Astrocyte (in vitro differentiated cells and primary cell): ENCODE measurements at places on chromosomes 4 and X. TPM values are rescaled to one million over a fixed set of nuclear protein-coding genes. Genes with fewer than 3 reads are reported as not detected.
A peak's percentile ranks its signal among the peaks of the same experiment; 100 is the strongest.

DNA sequence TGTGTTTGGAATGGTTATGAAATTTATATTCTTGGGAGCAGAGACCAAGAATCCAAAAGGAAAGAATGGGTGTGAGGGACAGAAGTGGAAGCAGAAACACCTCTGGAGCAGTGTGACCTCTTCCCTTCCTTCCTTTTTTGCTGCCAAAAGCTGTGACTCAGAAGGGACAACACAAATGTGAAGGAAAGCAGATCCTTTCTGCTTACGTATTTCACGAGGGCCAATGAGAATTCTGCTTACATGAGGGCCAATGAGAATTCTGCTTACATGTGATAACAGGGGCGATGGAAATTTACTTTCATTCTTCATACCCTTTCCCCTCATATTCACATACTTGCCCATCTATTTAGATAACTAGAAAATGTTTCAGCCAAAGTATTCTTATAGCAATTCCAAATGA lies 404.6 kb downstream of the PRDM5 start:
- peak; percentile 65 for DNase-seq

DNA sequence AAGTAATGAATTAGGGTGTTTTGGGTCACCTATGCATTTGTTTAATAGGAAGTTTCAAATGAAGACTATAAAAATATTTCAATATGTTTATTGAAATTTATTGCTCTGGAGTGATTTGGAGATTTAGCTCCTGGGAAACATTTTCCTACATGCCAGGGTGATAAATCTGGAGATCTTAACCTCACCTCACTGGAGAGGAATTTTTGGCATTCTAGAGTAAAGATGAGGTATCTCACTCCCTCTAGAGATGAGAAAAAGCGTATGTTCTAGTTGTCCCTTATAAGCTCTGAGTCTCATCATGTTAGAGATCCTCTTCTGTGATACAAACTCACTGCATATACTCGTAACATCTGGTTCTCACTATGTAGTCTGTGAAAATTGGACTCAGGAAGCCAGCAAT lies 219.0 kb downstream of the KLHL4 start:
- DNase-seq: no peak

The NWD2 gene
- total RNA-seq: not detected in 2 replicates

GRCh38 chr4:138414202-138414601 lies 172.1 kb upstream of the SLC7A11 start:
- no peak for DNase-seq

DNA sequence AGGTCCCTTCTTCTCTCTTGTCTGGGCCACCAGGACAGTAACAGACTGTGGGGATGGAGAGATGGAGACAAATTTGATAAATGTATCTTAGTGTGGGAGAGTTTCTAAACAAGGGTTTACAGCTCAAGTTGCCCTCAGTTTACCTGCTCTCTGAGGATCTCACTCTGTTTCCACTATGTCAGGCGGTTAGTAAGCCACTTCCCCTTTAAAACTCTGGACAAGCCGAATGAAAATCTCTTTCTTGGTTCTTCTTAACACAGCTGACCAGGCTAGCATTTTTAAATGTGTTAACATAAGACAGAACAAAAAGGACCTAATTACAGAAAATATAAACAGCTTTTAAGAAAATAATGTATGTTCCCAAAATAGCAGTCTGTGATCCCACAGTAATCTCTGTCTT lies 2.9 kb upstream of the SCARB2 start:
- DNase-seq: no peak

GRCh38 chr4:118076958-118077766 lies 42.9 kb downstream of the NDST3 start:
- DNase-seq: peak; percentile 2

The STK32B gene
- total RNA-seq: 2.1 and 2.9 TPM in 2 replicates

DNA sequence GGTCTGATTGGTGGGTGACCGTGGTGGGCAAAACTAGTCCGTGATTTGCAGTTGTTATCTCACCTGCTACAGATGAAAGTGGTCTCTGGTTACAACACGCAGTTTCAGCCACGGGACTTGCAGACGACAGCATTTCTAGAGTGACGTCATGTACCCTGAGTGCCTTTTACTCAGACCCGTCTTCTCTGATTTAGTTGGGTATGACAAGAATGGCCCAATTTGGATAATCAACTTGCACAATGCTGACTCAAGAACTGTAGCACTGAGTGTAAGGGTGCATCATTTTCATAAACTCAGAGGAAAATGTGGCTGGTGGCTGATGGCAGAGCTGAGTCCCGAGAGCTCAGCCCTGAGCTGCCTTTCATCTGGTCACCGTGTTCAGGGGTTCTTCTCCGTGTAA lies 281.4 kb upstream of the FRG1 start:
- no peak for DNase-seq

DNA sequence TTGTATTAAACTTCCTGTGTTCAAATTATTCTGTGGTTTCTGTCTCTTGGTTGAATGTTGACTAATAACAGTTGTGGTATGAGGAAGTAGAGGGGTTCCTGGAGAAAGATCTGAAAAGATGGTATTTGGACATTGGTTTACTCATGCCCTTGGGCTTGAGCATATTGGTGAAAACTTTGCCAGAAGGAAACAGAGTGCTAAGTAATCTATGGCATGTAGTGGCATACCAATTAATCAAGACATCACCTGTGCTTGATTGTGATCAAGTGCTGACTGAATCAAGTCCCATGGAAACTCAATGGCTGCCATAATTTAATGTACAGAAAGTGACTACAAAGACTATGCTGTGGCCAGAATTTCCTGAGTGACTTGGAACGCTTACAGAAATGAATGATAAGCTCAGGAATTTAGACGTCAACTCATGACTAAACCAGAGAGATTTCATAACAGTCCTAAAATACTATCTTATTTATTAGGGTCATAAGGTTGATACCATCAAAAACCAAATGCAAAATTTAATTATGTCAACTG lies 2062.9 kb downstream of the ARAP2 start:
- DNase-seq: peak; percentile 90

The ASMT gene
- not detected in 2 replicates for total RNA-seq

GRCh38 chr4:127870688-127871087 lies 10.0 kb upstream of the PLK4 start:
- peak; percentile 90 for DNase-seq

DNA sequence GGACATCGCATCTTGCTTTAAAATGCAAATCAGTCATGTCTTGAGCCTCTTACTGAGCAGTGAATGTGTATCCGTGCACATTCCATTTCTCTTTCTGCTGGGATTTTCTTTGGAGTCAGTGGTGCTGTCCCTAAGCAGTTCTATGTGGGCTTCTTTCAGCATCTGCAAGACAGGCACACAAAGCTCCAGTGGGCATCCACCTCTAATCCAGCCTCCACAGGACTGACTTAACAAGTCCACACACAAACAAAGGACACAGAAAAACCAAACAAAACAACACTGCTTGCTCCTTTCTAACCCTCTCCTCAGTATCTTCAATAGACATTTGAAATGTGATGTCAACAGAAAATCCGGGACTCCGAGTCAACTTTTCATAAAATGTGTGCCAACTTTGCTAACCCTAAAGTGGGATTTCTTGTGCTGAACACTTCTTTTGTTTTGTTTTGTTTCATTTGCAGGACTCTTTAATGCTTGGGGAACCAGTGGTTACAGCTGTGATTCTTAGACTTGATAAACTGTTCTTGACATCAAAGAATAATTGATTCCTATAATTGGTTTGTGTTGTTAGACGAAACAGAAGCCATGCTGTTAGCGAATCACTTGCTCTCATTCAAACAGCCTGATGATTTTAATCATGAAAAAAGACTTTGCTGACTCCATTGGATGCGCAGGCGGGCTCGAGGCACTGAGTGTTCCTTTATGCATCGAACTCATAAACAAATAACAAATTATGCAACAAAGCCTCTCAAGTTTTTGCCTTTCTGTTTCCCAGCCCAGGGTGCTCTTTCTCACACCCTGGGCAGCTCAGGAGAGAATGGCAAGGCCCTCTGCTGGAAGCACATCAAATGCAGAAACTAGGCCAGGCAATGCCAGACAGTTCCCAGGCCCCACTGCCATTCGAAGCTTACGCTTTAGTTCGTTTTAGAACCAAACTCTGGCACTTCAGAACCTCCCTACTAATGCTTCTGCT lies 20.1 kb downstream of the ETNPPL start:
- no peak for DNase-seq

The KLF8 gene
- total RNA-seq: 5.7 and 6.8 TPM in 2 replicates

The NXF2B gene
- total RNA-seq: not detected in 2 replicates

The NSG1 gene
- total RNA-seq: 6.7 and 10.6 TPM in 2 replicates
